ENCODE measurements at places on chromosomes 5 and 9.

DNA sequence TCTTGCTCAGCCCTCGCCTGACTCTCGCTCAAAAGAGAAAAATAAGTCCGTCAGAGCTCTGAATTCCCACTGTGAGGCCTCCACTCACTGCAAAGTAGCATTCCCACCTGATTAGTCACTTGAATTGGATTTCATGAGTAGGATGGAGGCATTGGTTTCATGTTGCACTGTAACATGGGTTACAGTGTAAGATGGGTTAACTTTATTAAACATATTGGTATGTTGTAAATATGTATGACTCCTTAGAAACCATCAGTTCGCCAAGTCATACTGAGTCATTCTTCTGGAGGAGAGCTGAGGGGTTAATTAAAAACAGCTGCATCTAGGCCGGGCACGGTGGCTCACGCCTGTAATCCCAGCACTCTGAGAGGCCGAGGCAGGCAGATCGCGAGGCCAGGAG, 93.8 kb upstream of the BNC2 start:
- no peak for DNase-seq

DNA sequence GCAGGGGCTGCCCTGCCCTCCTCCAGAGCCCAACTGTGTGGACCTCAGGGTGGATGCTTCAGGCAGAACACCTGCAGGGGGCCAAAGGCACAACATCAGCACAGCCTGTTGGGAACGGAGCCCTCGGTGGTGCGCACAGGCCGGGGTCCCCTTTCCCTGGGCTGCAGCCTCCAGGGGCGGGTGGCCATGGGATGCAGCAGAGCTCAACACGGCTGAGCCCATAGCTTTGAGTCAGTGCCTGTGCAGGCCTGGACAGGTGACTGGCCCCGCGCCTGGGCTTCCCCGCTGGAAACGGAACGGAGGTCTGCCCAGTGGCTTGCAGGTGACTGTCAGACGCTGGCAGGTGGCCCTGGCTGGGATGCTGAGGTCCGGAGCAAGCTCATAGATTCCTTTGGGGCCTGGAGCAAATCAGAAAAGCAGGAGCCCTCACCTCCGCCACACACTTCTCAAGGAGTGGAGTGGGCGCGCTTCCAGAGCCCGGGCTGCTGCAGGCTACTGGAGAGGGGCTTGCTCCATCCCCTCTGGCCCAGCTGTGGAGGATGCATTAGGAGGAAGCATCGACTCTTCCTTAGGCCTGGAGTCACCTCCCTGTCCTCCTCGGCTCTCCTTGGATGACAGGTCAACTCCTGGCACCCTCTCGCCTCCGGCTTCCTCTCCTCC, 69.8 kb upstream of the RNU6ATAC start:
- no peak for DNase-seq

DNA sequence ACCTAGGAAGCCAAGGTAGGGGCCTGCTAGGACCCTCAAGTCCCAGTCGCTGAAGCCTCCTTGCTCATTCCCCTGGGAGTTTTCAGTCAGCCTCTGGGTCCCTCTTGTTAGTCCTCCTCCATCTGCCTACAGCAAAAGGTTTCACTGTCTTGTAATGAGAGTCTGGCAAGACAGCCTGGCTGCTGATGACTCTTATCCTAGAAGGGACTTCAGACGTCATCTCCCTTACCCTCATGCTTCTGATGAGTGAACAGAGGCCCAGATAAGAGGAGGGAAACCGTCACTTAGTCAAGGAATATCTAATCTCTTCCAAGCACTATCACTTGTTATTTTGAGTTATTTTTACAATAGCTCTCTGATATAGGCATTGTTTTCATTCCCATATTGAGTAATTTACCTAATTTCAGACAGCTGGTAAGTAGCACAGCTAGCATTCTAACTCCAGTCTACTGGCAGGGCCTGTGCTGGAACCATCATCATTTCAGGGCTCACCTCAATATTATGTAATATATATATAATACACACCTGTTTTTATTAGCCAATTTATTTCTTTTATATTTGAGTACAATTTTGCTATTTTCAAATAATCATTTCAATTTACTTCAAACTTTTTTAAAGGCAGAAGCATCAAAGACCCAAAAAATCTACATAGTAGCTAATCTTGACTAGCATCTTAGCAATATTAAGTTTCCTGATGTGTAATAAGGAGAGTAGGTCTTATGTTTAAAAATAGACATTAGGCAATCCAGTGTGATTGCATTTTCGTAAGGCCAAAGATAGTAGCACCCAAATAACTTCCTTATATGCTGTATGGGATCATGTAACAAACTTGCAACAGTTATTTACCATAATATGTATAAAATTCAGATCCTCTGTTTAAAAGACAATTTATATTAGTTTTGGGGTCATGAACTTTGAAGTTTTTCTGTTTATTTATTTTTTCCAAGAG, 7.9 kb downstream of the CMYA5 start:
- DNase-seq = no peak

DNA sequence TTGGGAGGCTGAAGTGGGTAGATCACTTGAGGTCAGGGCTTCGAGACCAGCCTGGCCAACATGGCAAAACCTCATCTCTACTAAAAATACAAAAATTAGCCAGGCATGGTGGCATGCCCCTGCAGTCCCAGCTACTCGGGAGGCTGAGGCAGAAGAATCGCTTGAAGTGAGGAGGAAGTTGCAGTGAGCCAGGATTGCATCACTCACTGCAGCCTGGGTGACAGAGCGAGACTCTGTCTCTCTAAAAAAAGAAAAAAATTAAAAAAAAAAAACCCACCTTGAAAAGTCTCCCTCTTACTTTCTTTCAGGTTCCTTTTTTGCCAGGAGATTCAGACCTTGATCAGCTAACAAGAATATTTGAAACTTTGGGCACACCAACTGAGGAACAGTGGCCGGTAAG, 34.2 kb downstream of the CDK7 start:
- DNase-seq = no peak

DNA sequence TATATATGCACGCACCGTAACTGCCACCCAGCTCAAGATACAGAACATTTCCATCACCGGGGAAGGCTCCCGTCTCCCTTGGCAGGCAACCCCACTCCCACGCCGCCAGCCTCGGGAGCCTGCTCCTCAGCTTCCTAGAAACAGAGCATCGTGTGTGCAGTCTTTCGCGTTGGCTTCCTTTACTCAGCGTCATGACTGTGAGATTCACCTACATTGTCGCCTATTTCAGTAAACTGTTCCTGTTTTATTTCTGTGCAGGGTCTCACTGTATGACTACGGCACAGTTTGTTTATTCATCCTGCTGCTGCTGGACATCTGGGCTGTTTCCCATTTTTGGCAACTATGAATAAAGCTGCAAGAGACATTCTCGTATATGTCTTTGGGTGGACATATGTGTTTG, 90.7 kb downstream of the STK10 start:
- DNase-seq = no peak
